ENCODE measurements at places on chromosomes 12 and 14.

DNA sequence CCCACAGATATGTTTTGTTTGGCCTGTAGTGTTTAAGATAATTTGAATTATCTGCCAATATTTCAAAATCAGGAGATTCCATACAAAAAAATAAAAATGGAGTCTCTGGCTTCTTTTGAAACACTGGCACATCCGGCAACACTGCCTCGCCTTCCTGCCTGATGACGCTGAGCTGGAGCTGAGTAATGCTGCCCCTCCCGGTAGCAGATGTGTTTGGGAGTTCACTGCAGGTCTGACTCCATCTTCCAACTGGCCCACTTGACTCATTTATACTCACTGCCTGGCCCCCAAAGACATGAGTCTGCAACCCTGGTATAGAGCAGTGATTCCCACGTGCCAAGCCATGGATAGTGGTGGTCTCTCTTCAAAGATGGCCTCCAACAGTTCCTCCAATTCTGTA, 7.4 kb downstream of the CIT start:
- DNase-seq = no peak

DNA sequence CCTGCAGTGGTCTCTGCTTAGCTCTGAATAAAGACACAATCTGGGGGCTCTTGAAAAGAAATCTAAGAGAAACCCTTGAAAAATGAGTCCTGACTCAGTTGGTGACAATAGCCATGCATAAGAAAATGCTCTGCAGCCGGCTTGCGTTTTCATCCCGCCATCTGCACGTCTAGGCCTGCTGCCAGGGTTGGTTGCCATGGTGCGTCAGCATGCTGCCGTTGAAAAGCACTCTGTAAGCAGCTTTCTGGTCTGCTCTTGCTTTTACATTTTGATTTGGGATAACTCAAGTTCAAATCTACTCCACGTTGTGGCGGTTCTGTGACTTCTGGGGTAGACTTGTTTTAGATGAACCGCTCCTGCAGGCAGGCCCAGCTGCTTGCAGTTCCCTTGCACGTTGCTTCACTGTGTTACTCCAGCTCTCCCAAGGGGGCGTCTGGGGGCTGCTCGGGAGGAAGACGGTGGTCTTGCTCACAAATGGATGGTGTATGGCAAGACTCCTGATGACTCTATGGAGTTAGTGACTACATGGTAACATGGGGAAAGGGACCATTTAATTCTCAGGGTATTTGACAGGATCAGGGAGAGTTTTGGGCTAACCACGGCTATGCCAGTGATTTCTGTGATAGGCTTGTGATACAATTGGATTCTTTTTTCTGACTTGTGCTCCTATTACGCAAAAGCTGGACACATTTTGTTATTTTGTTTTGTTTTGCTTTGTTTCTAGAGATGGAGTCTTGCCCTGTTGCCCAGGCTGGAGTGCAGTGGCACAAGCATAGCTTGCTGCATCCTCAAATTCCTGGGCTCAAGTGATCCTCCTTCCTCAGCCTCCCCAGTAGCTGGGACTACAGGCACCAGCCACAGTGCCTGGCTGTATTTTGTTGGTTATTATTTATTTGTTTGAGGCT, 15.8 kb downstream of the WNT5B start:
- peak; percentile 69 for DNase-seq

GRCh38 chr12:132243596-132244310, 85.6 kb downstream of the GALNT9 start:
- no peak for DNase-seq

GRCh38 chr12:109737631-109738030, 24.0 kb downstream of the FAM222A start:
- DNase-seq = no peak

DNA sequence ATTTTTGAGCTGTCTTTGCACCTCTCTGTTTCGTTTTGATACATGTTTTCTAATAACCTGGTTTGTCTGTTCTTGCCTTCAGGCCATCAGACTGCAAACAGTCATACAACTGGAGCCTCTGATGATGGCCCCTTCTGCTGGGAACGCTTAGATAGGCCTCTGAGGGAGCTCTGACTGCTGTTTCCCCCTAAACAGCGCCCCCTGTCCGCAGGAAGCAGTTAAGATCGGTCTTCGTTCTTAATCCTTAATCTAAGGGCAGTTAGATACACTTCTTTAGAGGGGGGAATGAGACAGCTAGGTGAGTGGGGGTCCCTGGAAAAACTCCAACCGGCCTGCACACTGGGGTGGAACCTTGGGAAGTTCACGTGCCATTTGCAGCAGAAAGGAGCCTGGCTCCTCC, 1338.8 kb upstream of the SEL1L start:
- DNase-seq = no peak

DNA sequence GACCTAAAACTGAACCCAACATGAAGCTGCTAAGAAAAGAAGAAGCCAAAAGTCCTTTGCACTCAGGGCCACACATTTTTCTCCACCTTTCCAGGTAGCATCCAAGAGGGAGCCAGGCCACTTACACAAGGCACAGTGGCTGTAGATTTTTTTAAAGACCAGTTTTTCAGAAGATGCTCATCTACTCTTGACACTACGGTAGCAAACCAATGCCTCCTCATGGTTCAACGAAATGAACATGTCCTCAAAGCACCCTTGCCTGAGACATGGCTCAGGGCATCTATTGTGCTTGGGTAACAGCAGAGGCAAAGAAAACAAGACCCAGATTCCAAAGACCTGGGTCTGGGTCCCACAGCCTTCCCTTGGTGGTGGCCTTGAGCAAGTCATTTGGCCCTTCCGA, 22.3 kb downstream of the PRIMA1 start:
- no peak for DNase-seq

DNA sequence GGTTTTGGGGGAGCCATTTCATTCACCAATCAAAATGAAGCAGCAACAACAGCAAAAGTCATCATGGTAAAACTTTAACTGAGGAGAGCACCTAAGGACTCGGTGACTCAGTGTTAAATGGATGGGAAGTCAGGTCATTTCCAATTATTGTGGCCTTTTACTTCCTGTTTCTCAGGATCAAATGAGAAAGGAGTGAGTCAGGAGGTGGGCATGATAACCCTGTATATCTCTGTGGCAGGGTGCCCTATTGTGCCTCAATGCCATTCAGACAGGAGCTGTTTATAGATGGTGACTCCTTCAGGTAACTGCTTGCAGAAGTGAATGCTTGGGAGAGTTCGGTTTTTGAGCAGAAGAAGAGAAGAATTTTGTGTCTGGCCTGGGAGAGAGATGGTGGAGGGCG, 135.5 kb upstream of the CPM start:
- peak; percentile 62 for DNase-seq

GRCh38 chr14:100594625-100594951, 7.4 kb upstream of the BEGAIN start:
- no peak for DNase-seq

GRCh38 chr14:32559048-32559447, 229.9 kb downstream of the AKAP6 start:
- DNase-seq = no peak

DNA sequence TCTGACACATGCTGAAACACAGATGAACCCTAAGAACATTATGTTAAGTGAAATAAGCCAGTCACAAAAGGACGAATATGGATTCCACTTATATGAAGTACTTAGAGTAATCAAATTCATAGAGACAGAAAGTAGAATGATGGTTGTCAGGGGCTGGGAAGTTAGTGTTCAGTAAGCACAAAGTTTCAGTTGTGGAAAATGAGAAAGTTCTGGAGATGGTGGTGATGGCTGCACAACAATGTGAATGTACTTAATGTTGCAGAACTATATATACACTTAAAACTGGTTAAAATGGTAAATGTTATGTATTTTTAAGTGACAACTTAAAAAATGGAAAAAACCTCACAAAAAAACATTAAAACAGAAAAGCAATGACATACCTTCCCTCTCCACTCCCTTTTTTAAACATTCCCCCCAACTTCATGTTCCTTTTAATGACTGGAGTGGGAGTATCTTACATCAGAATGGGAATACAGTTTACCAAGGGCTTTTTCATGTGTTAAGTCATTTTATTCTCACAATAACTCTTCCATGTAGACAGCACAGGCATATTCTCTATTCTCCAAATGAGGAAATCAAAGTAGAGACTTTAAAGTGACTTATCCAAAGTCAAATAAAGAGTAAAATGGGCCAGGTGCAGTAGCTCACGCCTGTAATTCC, 24.0 kb downstream of the BTBD7 start:
- no peak for DNase-seq

DNA sequence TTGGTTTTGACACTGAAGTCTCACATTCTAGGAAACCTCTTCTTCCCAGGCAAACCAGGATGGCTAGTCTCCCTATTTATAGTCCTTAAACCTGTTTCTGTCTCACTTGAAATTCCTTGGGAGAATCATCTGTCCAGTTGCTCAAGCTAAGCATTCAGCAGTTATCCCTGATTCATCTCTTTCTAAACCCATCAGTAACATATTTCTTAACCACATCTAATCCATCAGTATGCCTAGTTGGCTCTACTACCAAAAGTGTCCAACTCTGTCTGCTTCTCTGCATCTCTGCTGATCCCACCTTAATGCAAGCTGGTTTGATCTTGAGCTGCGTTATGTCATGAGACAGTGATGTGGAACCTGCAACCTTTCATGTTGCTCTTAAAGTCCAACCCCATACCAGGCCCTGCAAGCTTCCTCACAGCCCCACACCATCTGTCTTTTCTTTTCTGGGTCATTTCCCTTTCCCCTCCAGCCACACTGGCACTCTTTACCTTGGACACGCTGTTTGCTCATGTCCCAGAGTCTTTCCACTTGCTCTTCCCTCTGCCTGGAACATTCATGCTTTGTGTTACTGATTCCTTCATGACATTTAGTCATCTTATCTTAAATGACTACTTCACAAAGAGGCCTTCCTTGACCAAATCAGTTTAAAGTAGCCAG, 380.8 kb upstream of the RGS6 start:
- no peak for DNase-seq

- DNase-seq = no peak
These were observed 633.5 kb downstream of the RERGL start for GRCh38 chr12:17456486-17456885.

DNA sequence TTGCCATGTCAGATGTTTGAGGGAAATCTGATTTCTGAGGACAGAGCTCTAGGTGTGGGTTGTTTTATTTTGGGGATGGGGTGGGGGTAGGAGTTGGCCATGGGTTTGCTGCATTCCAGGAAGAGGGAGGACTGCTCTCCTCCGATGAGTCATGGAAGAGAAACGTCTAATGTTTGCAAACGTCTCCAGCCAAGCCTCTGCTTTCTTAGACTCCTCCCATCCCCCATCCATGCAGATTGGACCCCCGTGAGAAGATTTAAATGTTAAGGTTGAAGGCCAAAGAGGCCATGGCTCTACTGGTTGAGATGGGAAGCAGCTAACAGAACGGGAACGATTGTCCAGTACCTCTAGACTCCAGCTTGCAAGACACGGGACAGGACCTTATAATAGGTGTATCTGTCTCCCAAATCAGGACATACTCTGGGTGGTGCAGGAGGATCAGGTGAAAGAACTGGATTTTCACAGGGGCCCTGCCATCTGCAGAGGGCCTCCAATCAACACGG, 11.4 kb upstream of the ATP2A2 start:
- DNase-seq = no peak

DNA sequence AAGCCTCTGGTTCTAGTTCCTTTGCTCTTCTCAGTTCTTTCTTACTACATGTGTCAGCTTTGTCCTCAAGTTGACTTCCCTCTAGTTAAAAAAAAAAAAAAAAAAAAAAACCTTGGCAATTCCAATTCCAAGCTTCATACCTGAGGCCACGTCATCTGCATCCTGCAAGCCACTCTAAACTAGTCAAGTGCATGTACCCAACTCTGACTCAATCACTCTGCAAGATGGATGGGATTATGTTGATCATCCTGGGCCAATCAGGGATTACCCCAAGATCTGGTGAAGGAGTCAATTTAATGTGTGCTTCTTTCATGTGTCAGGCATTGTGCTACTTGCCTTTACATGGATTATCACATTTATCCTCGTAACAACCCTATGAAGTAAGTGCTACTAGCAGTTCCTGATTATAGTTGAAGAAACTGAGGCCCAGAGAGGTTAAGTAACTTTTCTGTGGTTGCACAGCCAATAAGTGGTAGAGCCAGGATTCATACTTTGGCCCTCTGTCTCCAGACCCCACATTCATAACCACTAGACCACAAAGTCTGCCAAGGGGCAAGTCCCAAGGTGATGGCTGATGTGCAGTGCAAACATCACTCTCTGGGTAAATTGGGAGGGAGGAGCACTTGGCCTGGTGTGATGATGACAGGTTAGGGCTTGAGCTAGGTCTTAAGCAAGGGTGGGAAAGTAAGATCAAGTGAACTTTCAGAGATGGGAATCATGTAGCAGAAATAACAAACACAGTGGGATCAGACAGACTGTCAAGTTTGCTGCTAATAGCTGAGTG, 17.3 kb upstream of the CCND2 start:
- no peak for DNase-seq

DNA sequence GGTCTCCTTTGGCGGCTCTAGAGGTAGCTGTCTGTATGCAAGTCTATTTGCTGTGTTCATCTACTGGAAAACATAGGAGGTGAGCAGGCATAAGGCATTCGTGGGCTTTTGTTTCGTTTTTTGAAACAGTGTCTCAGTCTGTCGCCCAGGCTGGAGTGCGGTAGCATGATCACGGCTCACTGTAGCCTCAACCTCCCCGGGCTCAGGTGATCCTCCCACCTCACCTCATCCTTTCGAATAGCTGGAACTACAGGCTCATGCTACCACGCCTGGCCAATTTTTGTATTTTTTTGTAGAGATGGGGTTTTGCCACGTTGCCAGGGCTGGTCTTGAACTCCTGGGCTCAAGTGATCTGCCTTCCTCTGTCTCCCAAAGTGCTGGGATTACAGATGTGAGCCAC, 27.5 kb downstream of the FLVCR2 start:
- no peak for DNase-seq

DNA sequence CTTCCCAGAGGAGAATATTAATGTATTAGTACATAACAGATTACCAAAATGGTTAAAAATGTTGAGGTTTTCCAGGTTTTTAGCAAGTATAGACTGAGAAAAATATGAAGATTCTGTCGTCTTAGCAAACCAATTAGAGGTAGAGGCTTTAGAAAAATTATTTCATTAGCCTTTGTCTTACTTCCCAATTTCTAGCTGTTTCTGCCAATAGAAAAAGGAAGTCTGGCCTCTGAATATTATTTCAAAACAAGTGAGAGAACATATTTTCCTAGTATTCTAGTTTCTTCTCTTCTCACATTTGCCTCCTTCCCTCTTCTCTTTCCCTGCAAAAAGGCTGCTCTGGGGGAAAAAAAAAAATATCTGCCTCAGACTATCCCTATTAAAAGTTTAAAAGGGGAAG, 16.4 kb downstream of the IPO8 start:
- DNase-seq = no peak

- DNase-seq = no peak
These were observed 718 bp upstream of the TROAP start for GRCh38 chr12:49322367-49322707.

DNA sequence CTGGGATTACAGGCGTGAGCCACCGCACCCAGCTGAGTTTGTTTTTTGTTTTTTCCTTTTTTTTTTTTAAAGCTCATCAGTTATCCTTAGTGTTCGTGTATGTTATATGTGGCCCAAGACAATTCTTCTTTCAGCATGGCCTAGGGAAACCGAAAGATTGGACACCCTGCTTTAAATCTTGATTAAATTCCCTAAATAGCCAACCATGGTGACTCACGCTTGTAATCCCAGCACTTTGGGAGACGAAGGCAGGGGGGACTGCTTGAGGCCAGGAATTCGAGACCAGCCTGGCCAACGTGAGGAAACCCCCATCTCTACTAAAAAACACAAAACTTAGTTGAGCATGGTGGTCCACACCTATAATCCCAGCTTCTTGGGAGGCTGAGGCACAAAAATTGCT, 131.1 kb downstream of the MED13L start:
- DNase-seq = no peak

GRCh38 chr12:29883525-29883924, 99.8 kb upstream of the TMTC1 start:
- no peak for DNase-seq

GRCh38 chr14:51504669-51505068, 147.0 kb upstream of the FRMD6 start:
- no peak for DNase-seq
